CD14-positive monocyte (primary cell): ENCODE measurements at places on chromosomes 2 and 18.

- no peak for DNase-seq
Observed at GRCh38 chr18:40124107-40124506, 1830.9 kb upstream of the PIK3C3 start.

DNA sequence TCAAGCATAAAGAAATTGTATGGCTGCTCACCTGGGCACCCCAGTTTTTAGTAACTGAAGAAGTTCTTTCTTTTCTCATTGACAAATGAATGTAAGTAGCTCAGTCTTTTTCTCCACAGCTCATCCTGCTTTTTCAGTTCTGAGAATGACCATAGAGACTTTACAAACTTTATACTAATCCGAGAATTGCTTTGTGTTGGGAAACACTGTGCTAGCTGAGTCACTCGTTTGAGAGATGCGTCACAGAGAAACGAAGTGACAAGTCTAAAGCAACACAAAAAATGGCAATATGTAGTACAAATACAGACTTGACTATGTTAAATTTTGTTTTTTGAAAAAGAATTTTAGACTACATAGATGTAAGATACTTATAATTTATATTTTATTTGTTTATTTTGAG, 9.0 kb downstream of the LRRTM4 start:
- DNase-seq = no peak

GRCh38 chr2:120546048-120546864, 189.4 kb upstream of the GLI2 start:
- DNase-seq = no peak

GRCh38 chr2:854460-854859, 96.2 kb upstream of the SNTG2 start:
- DNase-seq = no peak

DNA sequence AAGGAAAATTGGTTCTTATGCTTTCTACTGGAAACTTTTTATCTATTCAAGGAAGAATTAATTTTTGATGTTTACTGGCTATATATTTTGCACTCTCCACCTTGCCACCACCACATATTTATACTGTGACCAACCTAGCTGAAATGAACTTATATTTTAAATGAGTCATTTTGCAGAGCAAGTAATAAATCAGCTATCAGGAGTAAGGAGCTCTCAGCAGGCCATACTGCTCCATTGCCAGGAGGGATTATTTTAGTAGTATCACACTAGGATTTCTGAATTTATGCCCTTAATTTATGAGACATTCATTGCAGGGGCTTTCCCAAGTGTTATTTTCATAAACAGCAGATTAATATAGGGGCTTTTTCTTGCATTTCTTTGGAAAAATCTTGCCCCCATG, 125.8 kb upstream of the CYP1B1 start:
- no peak for DNase-seq

DNA sequence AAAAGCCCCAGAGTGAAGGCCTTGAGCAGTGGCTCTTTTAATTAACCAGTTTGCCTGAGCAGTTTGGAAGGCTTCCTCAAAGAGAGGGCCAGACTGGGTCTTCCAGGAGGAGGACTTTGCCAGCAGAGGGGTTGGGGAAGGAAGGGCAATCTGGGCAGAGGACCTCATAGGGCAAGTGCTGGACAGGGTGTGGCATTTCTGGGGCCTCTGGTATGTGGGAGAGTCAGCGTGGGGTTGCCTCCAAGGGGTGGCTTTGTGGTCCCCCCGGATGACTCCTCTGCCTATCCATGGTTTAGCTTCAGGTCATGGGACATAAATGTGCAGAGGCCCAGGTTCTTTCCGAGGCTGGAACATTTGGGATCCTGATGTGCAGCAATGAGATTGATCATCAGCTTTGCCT, 12.6 kb downstream of the GLI2 start:
- DNase-seq = no peak

GRCh38 chr18:58887613-58887963, 22.9 kb downstream of the ZNF532 start:
- peak; percentile 88 for DNase-seq

DNA sequence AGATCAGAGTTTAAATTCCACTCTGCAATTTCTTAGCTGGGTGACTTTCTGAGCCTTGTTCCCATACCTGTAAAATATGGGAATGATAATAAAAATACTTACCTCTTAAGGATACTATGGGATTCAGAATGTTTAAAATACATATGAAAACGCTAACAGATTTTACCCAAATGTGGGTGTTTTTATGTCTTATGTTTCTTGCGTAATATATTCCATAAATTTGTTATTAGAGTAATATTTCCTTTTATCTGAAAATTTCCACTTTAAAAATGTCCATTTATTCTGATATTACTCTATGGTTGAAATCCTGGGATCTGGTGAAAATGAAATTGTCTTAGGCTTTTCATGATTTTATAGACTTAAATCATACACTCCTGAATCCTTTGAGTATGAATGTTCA, 45.5 kb downstream of the MAPRE2 start:
- DNase-seq = no peak

DNA sequence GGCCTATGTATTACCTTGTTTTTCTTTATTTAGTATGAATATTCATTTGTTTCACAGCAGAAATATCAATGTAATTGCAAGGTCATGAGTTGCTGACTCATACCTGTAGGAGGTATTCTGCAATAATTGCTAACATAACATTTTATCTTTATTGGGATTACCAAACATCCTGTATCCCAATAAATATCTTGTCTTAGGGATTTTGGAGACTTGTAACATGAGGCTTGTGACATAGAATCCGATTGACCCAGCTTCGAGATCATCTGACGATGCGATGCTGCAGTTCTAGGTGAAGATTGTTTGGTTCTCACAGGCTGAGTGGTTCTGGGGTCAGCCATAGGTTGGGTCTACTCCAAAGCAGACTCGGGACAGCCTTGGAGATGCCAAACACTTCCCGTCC, 133.4 kb upstream of the RND3 start:
- no peak for DNase-seq

DNA sequence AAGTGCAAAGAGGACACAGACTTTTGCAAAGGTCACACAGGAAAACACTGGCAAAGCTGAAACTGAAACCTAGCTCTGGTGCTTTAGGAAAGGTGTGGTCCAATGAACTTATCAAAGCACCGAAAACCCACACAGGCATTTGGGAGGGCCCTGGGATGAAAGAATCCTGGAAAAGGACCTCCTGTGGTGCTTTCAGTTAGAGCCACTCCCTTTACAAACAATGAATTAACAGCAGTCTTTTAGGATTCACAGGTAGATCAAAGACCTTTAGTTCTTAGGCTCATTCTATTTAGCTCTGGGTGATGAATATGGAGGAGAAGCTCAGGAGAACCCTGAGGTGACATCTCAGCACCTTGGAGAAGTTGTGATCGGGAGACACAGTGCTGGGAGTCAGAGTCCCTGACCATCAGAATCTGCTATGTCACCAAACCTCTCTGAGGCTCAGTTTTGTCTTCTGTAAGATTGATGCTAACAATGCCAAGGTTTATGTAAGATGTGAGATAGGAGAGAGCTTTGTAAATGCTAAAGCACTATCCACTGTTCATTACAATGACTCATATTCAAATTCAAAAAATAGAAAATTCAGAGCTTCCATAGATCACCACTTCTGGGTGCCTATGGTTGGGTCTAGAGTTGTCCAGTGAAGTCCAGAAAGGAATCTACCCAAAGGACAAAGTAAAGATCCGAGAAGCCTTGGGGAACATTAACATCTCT, 39.3 kb downstream of the VSNL1 start:
- no peak for DNase-seq

DNA sequence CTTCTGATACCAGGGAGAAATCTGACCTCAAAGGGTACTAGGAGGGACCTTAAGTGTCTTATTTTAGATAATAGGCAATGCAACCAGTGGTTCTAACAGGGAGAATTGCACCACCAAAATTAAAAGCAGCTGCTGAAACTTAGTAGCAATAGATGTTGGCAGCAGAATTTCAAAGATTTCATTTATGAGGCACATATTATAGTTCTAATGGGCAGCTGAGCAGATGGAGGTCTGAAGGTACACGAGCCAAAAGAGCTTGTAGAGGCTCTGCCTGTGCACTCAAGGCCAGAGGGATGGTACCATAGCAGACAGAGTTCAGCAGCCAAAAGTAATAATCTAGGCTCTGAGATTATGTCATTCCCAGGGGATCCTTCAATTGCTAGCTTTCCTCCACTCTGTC, 87.3 kb upstream of the NCKAP5 start:
- no peak for DNase-seq

- no peak for DNase-seq
Observed at GRCh38 chr2:138219961-138220360, 255.7 kb downstream of the HNMT start.

DNA sequence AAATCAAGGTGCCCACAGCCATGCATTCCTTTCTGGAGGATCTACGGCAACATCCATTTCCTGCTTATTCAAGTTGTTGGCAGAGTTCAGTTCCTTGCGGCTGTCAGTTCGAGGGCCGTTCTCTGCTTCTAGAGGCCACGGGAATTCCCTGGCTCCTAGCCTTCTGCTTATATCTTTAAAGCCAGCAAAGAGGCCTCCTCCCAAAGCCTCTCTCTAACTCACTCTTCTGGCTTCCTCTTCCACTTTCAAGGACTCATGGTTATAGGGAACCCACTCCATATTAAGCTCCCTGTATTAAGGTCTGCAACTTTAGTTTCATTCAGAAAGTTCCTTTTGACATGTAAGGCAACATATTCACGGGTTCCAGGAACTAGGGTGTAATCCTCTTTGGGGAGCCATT, 150.1 kb upstream of the RMP24 start:
- peak; percentile 27 for DNase-seq

- no peak for DNase-seq
Observed at GRCh38 chr18:46046126-46046525, 25.9 kb downstream of the PSTPIP2 start.
